ENCODE measurements at places on chromosomes 7 and 10. TPM values are rescaled to one million over a fixed set of nuclear protein-coding genes. Genes with fewer than 3 reads are reported as not detected.
A peak's percentile ranks its signal among the peaks of the same experiment; 100 is the strongest.

- peaks cover 2% of the 10 kb centered on the region for H3K27me3 ChIP-seq
- H3K4me1 ChIP-seq, result no peaks in the 10 kb centered on the region
- no peaks in the 10 kb centered on the region for H3K36me3 ChIP-seq
- no peak overlapping the region for H3K4me3 ChIP-seq
- DNase-seq, result no peak
- no peak overlapping the region for H3K27ac ChIP-seq
These were observed 318.9 kb downstream of the AHR start for GRCh38 chr7:17617380-17617779.

- no peak for DNase-seq
- peaks cover 8% of the 10 kb centered on the region for H3K36me3 ChIP-seq
- H3K4me3 ChIP-seq, result no peak overlapping the region
- H3K27me3 ChIP-seq, result no peaks in the 10 kb centered on the region
- H3K27ac ChIP-seq, result no peak overlapping the region
- peaks cover 43% of the 10 kb centered on the region for H3K4me1 ChIP-seq
These were observed 280.4 kb downstream of the CAMK1D start for GRCh38 chr10:12629767-12630165.

The MYO1G gene
- 252 TPM for total RNA-seq

GRCh38 chr10:123470336-123470921 is 195.7 kb upstream of the GPR26 start:
- H3K4me1 ChIP-seq, result no peaks in the 10 kb centered on the region
- peaks cover 4% of the 10 kb centered on the region for H3K27me3 ChIP-seq
- H3K4me3 ChIP-seq, result no peak overlapping the region
- H3K36me3 ChIP-seq, result no peaks in the 10 kb centered on the region
- H3K27ac ChIP-seq, result no peak overlapping the region

GRCh38 chr10:44118500-44118899 is 266.4 kb downstream of the CXCL12 start:
- H3K27ac ChIP-seq, result no peak overlapping the region
- H3K4me1 ChIP-seq, result no peaks in the 10 kb centered on the region
- DNase-seq, result no peak
- no peaks in the 10 kb centered on the region for H3K36me3 ChIP-seq
- no peak overlapping the region for H3K4me3 ChIP-seq

DNA sequence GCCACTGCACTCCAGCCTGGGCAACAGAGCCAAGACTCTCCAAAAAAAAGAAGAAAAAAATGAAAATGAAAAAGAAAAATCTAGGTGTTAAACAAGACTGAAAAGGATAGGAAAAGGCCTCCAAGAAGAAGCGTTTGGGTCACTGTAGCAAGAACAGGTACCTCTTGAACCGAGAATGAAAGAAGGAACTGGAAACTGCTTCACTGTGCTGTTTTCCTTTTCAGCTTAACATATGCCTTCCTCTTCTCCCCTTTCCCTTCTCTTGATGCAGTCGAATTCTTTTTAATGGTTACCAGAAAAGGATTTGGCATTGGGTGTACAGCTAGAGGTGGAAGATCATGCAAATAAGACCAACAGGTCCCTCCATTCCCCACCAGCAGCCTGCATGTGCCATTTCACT is 28.1 kb downstream of the LRRC4 start:
- peaks cover 6% of the 10 kb centered on the region for H3K36me3 ChIP-seq
- H3K4me1 ChIP-seq, result peaks cover 17% of the 10 kb centered on the region
- no peak overlapping the region for H3K27ac ChIP-seq

DNA sequence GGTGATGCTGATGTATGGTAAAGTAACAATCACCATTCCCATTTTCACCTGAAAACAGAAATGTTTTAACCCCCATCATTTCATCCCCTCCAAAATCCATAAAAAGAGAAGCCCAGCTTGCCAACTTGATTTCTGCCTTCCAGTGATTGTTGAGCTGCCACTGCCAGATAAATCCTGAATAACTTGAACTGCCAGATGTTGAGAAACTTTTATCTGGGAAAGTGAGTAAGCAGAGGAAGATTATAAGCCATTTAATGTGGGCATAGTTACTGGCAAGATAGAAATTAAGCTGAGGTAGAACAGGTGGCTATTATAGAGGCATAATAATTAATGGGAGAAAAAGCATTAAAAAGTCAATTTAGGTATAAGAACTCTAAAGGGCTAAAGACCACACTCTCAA is 534.1 kb downstream of the ANKRD7 start:
- no peaks in the 10 kb centered on the region for H3K27me3 ChIP-seq
- no peak overlapping the region for H3K4me3 ChIP-seq
- H3K36me3 ChIP-seq, result no peaks in the 10 kb centered on the region
- no peaks in the 10 kb centered on the region for H3K4me1 ChIP-seq
- DNase-seq, result no peak

- H3K27ac ChIP-seq, result no peak overlapping the region
- H3K4me3 ChIP-seq, result no peak overlapping the region
- H3K27me3 ChIP-seq, result no peaks in the 10 kb centered on the region
- H3K4me1 ChIP-seq, result no peaks in the 10 kb centered on the region
- DNase-seq, result no peak
- H3K36me3 ChIP-seq, result peaks cover 29% of the 10 kb centered on the region
These were observed 15.5 kb downstream of the TUBGCP2 start for GRCh38 chr10:133292919-133293809.

GRCh38 chr7:140640060-140640637 is 464 bp downstream of the DENND2A start:
- no peaks in the 10 kb centered on the region for H3K36me3 ChIP-seq
- DNase-seq, result no peak
- H3K27ac ChIP-seq, result no peak overlapping the region
- peaks cover 8% of the 10 kb centered on the region for H3K4me1 ChIP-seq
- H3K27me3 ChIP-seq, result peaks cover 61% of the 10 kb centered on the region

DNA sequence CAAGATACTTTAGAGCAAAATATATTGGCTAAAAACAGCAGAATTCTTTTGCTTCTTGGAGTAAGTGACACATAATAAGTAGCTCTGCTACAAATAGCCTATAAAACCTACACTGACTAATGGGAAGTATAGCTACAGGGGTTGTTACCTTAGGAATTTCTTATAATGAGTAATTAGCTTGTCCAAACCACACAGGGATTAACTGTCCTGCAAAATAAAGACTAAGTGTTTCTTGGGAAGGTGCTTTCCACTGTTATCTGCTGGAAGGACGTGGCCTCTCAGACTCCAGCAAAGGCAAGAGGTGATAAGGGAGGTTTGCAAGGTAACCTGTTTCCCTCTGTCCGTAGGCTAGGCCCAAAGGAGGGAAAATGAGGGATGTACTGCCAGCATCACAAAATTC is 302.4 kb downstream of the DOCK4 start:
- no peak overlapping the region for H3K4me3 ChIP-seq
- no peaks in the 10 kb centered on the region for H3K27me3 ChIP-seq
- DNase-seq, result no peak
- H3K36me3 ChIP-seq, result no peaks in the 10 kb centered on the region
- H3K4me1 ChIP-seq, result no peaks in the 10 kb centered on the region

- H3K36me3 ChIP-seq, result no peaks in the 10 kb centered on the region
- no peak for DNase-seq
- no peak overlapping the region for H3K27ac ChIP-seq
- no peak overlapping the region for H3K4me3 ChIP-seq
These were observed 218.7 kb downstream of the GALNT17 start for GRCh38 chr7:71350680-71351079.

The MYPN gene
- total RNA-seq, result not detected

DNA sequence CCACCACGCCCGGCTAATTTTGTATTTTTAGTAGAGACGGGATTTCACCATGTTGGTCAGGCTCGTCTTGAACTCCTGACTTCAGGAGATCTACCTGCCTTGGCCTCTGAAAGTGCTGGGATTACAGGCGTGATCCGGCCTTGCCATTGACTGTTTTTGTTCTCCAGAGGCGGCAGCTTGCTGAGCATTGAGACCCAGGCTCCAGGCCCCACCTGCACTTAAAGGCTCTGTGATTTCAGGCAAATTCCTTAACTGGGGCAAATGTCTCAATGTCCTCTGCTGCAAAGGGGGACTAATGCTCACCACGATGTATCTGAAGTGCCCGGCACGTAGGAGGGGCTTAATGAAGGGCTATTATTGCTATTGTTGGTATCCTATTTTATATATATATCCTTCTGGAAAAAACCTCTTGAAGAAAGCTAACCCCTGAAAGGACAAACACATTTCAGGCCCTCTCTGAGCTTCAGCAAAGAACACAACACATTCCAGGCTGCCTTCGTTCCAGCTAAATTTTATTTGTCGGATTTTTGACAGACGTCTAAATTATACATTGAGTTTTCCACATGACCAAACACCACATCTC is 29.0 kb downstream of the TRIM8 start:
- peak overlapping the region; percentile 69 for H3K27ac ChIP-seq
- peak overlapping the region; percentile 71 for H3K4me3 ChIP-seq
- H3K27me3 ChIP-seq, result no peaks in the 10 kb centered on the region
- no peak for DNase-seq
- H3K4me1 ChIP-seq, result peaks cover 27% of the 10 kb centered on the region
